Stimulated activated CD8-positive, alpha-beta memory T cell treated with anti-CD3 and anti-CD28 coated beads, Interleukin-4, amount 100 ng/mL, for 1 hour (primary cell): ENCODE measurements at places on chromosomes 5 and 9.

- no peak for DNase-seq
These were observed 80.7 kb downstream of the ANKRD55 start for GRCh38 chr5:56152437-56152836.

- no peak for DNase-seq
These were observed 159.8 kb upstream of the CCDC152 start for GRCh38 chr5:42596817-42597216.

- no peak for DNase-seq
These were observed 163.3 kb upstream of the TBC1D2 start for GRCh38 chr9:98418578-98419259.

DNA sequence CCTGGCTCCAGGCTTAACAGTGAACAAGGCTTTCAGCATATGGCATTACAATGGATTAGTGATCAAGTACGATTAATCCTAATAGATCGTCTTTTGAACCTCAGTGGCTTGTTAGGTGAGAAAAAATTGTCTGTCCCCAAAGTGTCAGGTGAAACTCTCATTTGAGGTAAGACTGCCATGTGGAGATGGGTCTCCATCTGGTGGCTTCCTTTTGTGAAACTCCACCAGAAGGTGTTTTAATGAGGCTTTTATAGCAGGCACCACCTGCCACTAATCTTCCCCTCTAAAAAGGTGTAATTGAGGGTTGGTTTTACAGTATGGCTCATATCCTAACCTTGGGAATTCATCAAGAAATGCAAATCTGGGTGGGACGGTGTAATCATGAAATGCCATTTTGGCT lies 471.1 kb upstream of the MPDZ start:
- DNase-seq, result no peak

DNA sequence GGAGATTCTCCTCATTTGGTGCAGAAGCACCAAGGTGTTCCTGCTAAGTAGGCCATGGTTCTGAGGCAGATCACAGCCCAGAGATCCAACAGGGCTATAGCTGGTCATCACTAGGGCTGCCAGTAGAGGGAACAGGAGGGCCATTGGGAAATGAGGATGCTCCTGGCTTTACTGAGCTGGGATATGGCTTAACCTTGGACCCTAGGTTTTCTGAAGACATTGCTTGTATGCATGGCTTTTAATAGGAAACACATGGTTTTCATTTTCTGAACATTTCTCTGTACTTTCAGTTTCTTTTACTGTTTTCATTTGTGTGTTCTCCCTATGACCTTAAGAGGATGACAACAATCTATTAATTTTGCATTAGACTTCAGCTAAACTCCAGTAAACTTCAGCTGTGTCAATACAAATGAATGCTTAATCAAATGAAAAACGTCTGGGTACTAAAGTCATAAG lies at the start of gene IFNW1:
Gene IFNW1 (minus strand): TSS at position 406 of the 456 bp plus-strand sequence. CDS start 262 bp downstream, at position 144.
- DNase-seq, result no peak
